ENCODE measurements at places on chromosomes 5 and 9.

GRCh38 chr9:122381206-122381950, 10.6 kb downstream of the PTGS1 start:
- no peak for DNase-seq

- no peak for DNase-seq
These were observed 25.3 kb downstream of the NTNG2 start for GRCh38 chr9:132187121-132187620.

- no peak for DNase-seq
These were observed 242.3 kb upstream of the PTGER4 start for GRCh38 chr5:40437452-40437861.

DNA sequence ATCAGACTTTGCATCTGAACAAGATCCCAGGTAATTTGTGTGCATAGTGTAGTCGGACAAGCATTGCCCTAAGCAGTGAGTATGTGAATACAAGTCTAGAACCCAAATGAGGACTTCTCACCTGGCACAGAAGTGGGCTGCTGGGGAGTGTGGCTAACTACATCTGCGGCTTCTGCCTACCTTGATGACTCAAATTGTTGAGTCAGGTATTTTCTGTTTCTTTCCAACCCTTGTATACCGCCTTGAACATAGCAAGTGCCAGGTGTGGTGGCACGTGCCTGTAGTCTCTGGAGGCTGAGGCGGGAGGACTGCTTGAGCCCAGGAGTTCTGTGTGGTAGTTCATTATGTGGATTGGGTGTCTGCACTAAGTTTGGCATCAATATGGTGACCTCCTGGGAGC, 7.9 kb upstream of the JADE2 start:
- no peak for DNase-seq

DNA sequence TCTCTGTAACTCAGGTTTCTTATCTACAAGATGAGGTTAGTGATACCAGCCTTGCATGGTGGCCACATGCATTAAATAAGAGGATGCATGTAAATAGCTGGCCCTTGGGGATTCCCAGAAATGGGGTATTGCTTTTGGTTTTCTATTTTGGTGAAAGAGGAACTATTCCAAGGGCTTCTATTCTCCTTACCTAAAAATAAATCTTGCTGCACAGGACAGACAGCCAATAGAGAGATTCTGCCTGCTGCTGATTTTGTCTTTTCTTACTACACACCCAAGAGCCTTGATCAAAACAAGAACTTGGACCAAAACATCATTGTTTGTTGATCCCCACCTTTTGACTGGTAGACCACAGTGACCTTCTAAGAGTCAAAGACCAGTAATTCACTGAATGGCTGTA, 161.8 kb downstream of the PJA2 start:
- no peak for DNase-seq

GRCh38 chr9:107948086-107948485, 458.5 kb upstream of the KLF4 start:
- DNase-seq, result no peak
